Fibroblast of skin of right biceps (primary cell): ENCODE measurements at places on chromosomes 1 and 21.
A peak's percentile ranks its signal among the peaks of the same experiment; 100 is the strongest.

DNA sequence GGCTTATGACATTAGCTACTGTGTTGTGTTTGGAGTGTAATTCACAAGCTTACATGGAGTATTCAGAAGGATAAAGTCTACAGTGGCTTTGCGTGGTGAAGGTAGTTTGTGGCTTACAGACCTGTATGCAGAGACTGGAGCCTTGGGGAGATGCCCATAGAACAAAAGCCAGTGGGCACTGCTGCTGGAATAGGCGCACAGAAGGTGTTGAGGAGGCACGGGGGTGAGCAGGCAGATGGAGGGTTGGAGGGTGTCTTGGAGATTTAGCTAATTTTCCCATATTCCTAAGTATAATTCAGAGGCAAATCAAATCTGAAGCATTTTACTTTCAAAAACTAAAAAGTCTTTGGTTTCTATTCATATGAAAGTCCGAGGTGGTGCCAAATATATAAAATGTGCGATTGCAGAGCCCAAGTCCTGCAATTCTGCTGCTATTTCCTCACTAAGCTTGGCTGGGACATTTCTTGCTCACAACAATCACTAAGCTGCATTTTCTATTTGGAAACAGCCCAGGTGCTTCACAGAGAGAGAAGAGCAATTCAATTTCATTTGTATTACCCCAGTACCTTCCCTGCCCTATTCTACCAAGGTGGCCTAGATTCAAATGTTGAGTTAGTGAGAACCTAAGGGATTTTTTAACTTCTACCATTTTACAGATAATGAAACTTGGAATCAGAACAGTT is 48.5 kb downstream of the FH start:
- no peak for DNase-seq

GRCh38 chr1:222275729-222276465 is 272.0 kb downstream of the HHIPL2 start:
- DNase-seq: no peak

DNA sequence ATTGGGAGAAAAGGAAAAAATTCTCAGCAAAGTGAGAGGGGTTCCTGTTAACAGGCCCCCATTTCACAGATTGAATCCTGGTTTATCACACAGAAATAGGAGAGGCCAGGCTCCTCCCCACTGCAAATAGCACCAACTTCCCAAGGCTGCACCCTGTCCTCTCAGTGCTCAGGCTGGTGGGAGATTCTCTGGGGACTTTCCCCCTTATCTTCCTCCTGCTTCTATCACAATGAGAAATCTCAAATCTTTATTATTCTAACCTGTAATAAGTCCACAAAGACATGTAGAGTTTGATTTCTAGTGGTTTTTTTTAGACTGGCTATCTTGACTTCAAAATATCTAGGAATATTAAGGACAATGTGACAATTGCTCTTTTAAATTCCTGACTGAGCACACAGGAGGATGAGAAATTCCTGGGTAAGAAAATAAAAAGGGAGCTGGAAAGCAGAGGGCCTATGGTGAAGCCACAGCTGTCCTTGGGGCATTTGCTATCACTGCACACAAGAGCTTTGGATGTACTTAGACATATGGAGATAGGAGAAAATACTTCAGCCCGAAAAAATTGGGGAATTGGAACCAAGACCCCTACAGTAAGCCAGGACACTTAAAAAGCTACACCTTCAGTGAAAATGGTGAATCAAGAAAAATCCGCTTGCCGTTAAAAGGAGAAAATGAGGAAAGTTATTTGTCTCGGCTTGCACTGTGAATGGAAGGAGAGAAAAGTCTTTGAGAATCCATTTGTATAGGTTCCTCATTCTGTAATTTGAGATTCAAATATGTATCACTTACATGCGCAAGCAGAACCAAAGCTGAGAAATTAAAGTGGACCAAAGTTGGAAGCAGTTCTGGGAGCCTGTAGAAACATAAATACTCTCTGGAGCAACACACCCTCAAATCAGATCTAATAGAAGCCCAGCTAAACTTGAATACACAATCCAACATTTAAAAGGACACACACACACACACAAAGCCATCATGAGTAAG is 65.9 kb upstream of the C1orf105 start:
- no peak for DNase-seq

DNA sequence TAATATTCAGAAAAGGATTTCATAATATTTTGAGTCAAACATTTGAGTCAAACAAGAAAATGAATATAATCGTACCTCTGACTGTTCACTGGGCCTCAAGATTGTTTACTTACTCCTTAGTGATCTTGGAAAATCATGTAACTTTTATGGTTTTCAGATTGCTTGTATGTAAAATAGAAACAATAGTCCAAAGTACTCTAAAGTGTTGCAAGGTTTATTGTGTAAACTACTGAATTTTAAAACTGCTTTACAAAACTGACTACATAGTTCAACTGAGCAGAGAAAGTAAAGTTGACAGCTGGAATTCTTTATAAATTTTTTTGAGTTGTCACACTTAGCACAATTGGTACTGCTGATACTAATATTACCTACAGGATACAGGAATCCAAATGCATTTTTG is 931.0 kb downstream of the NCAM2 start:
- no peak for DNase-seq

DNA sequence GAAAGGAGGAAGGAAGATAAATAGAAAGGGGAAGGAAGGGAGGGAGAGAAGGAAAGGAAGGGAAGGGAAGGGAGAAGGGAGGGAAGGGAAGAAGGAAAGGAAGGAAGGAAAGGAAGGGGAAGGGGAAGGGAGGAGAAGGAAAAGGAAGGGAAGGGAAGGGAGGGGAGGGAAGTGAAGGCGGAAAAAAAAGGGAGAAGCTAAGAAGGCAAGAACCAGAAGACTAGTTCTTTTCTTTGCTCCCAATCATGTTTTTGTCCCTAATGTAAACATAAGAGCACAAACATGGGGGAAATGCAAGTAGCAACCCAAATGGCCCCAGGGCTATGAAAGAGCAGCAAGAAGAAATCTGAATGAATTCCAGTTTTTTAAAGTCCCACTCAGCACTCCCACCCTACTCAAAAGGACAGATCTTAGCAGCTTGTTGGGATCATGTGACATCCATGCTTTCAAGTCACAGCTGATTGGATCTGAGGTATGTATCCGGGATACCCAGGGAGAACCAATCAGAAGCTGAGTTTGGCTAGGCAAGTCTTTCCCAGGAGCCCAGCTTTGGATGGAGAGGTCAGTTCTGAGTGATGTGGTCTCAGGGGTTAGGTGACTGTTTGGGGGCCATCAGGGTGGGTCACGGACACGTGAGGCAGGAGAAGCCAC is 24.2 kb upstream of the FHAD1 start:
- DNase-seq: no peak

DNA sequence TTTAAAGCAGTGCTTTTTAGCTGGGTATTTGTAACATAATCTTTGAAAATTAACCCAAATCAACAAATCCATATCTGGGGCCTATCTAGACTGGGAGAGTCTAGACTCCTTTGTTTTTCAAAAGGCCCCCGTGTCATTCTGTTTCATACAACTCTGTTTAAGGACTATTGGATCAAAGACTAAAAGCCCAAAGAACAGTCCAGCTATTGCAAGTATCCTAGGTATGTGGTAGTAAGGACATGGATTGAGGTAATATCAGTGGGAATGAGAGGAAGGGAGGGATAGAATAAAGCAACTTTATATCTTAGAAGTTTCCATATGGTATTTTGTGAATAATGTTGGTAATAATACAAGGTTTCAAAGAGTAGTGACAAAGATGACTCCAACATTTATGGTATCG is 18.2 kb downstream of the KIF1B start:
- DNase-seq: peak; percentile 20

GRCh38 chr1:211625040-211625439 is 46.1 kb upstream of the SLC30A1 start:
- peak; percentile 45 for DNase-seq

GRCh38 chr1:116418091-116418830 is 45.2 kb downstream of the ATP1A1 start:
- DNase-seq: peak; percentile 87

DNA sequence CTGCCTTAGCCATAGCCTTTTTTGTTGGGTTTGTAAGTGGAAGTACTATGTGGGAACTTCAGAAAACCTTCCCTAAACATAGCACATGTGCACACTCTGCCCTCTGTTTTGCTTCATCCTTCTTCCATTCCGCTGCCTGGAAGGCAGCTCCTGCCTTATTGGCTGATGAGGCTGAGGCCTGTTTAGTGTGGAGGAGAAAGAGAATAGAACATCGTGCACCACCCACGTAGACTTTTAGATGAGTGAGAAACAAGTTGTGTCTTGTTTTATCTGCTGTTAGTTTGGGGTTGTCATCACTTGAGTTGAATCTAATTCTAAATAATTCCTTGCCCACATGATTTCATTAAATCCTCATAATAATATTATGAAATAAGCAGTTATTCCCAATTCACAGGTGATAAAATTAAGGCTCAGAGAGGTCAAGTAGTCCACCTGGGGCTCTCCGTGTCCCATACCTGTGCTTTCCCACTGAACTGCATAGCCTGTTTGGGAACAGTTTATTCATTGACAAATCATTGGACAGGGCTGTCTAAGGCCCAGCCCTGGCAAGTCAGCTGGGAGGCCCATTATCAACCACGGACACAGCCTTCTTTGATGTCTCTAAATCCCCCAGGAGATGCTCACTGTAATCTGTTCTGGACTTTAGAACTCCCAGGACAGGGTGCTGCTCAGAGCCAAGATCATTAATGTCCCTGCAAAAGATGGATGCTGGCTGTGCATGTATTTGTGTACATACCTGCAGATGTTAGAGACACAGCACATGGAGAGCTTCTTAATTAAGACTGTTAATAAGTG is 93.0 kb downstream of the ABCA4 start:
- no peak for DNase-seq

DNA sequence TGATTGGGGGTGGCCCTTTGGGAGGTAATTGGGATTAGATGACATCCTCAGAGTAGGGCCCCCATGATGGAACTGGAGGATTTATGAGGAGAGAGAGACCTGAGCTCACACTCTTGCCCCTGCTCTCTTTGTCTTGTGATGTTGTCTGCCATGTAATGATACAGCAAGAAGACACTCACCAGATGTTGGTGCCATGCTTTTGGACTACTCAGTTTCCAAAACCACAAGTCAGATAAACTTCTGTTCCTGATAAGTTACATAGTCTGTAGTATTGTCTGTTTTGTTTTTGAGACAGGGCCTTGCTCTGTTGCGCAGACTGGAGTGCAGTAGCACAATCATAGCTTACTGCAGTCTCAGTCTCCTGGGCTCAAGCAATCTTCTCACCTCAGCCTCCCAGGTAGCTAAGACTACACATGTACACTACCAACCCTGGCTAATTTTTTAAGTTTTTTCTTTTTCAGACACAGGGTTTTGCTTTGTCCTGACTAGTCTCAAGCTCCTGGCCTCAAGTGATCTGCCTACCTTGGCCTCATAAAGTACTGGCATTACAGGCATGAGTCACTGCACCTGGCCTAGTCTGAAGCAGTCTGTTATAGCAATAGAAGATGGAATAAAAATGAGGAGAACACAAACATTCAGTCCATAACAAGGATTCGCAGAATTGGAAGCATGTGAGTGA is 115.0 kb upstream of the GALNT2 start:
- DNase-seq: no peak

- peak; percentile 22 for DNase-seq
Observed at GRCh38 chr21:33069994-33070743, at the start of gene OLIG1. Gene OLIG1, plus strand, starts transcription at chr21:33070141. Its CDS starts 106 bp downstream, at chr21:33070247.
